HT-29 (cell line): ENCODE measurements at places on chromosomes 5 and 9.

DNA sequence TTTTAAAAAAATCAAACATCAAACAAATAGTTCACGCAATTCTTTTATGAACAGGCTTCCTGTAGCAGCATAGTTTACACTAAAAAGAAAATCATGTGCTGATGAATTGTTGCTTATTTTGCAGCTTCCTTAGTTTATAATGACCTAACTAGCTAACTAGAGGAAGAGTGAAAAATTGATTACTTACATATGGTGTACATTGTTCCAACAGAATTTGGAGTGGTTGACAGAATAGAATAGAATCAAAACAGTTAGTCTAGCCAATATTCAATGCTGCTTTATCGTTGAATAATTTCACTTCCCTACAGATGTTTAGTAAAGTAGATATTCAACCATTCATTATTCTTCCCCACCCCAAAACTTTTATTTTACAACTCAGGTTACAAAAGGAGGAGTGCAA, 4.2 kb downstream of the NMUR2 start:
- DNase-seq = no peak

DNA sequence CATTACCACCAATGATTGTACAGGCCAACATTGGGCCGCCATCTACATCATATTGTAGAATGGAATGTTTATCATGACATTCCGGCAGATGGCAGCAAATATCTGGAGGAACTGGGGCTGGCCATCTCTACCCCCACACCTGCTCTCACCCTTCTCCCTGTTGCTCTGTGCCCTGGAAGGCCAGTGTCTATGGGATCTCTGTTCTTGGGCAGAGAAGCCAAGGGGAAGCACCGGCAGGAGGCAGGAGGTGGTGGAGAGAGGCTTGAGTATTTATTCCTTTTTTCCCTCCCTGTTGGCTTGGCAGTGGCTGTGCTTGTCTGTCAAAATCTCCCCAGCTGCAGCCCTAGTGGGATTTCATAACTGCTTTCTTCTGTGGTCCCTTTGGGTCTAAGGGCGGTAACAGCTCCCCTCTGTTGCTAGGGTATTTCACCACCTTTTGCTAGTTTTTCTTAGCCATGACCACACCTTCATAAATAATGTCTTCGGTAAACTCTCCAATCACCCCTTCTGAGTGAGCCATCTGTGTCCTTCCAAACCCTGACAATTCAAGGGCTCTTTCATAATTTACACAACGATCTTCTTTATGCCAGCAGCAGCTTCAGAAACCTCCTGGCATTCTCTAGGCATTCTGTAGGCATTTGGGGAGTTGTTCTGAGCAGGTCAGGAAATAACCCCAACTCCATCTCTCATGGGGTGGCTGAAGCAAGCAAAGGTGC, 225.8 kb downstream of the MELK start:
- peak; percentile 49 for DNase-seq

DNA sequence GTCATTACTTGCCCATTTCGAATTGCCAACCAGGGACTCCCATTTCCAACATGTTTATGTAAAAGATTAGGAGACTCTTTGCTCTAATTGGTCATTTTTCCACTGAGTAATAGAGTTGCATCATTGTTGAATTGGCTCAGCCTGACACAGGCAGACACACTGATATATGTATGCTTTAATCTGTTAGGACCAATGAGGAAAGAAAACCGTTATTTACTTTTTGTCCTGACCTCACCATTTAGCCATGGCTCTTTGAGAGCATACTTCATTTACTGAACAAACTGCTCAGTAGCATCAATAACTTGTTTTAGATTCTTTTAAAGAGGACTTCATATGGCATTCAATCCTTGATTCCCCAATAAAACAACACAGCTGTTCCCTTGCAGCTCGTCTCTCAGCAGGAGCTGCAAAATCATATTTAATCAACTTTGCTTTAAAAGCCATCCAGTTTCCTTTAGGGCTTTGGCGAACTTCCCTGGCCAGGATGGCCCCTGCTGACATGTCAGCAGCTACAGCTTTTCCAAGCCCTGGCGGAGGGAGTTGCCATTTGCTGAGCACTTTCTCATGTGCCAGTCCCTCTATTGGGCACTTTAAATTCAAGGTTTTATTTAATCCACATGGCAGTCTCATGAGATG, 251.5 kb upstream of the TNC start:
- DNase-seq = no peak

DNA sequence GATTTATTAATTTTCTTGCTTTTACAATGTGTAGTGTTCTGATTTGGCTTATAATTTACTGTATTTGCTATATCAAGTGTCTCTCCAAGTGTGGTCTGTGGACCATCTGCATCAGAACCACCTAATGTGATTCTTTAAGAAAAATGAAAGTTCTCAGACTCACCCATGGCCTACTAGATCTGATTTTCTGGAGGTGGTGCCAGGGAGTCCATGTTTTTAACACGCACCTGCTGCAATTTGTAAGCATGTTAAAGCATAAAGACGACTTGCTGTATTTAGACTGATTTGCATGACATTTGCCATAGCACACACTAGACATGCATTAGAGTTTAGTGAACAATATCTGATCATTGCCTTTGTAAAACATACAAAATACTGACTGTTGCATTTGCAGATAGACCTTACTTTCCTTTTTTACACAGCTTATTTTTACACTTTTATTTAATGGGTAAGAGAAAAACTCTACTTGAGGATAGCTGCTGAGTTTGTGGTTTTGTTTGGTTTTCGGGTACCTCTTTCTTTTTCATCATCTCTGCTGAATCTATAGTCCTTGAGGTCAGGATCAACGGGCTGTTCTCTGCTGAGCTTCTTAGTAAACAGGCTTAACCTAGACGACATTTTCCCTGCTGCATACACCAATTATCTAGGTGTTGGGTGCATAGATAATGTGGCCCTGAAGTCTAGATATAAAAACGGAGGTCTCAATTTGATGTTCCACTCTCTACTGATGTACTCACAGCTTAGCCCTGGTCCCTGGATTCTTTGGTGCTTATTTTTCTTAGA, 138.0 kb upstream of the ZNF366 start:
- no peak for DNase-seq

GRCh38 chr5:24788829-24789514, 144.2 kb upstream of the CDH10 start:
- DNase-seq = no peak

GRCh38 chr9:68631811-68632210, 73.2 kb upstream of the PIP5K1B start:
- no peak for DNase-seq

GRCh38 chr9:133948131-133948530, 44.0 kb downstream of the VAV2 start:
- DNase-seq = no peak

- DNase-seq = no peak
Measured at GRCh38 chr5:178428341-178429155, 161.6 kb downstream of the COL23A1 start.

GRCh38 chr9:117411547-117411946, 3.3 kb downstream of the ASTN2 start:
- peak; percentile 44 for DNase-seq

DNA sequence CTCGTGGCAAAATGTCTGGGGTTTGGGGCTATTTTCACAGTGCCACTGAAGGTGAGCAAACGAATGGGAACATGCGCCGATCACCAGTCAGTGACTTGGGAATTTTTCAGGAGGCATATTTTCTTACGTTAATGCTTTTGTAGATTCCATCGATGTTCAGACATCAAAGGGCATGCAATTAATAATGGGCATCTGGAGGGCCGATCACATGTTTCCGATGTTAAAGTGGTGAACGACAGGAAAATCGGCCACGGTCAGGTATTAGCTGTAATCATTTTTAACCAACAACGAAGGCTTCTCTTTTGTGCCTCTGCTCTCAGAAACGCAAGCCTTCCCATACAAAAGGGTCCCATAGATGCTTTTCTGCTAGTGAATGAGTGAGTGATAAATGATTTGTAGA, 155.0 kb upstream of the PITX1 start:
- no peak for DNase-seq

DNA sequence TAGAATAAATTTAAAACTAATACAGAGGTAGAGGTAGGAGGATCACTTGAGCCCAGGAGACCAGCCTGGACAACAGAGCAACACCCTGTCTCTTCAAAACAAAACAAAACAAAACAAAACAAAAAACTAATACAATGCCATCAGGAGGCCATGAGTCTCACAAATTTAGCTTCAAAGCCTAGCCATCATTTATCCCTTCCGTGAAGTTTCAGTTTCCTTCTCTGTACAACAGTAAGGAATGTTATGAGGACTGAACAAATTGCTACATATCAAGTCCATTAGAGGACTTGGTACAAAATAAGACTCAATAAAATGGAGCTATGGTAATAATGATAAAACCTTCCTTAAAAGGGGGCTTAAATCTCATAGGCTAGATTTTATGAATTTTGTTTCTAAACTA, 60.8 kb downstream of the MAPKAP1 start:
- DNase-seq = no peak
